GM12892 (cell line): ENCODE measurements at places on chromosomes 2 and 18.
A peak's percentile ranks its signal among the peaks of the same experiment; 100 is the strongest.

GRCh38 chr2:134244086-134244485 is 9.8 kb upstream of the MGAT5 start:
- DNase-seq, result no peak

GRCh38 chr2:73415906-73416305 is 30.3 kb downstream of the ALMS1 start:
- no peak for DNase-seq

DNA sequence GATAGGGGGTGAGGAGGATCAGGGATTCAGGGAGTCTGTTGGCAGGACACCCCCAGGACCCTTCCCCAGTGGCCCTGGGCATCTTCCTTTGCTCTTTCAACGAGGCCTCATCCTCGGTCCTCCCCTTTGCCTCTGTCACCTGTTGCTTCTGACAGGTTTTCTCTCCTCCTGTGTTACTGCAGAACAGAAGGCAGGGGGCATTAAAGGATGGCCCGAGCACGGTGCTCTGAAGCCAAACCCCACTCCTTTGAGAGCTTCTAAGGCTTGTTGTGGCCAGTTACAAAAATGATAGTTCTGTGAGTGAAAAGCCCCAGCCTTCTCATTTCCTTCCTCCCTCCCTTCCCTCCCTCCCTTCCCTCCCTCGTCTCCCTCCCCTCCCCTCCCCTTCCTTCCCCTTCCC is 82.5 kb downstream of the THNSL2 start:
- DNase-seq, result no peak

- DNase-seq, result no peak
These were observed 277.3 kb downstream of the PTPRM start for GRCh38 chr18:7844418-7844817.

DNA sequence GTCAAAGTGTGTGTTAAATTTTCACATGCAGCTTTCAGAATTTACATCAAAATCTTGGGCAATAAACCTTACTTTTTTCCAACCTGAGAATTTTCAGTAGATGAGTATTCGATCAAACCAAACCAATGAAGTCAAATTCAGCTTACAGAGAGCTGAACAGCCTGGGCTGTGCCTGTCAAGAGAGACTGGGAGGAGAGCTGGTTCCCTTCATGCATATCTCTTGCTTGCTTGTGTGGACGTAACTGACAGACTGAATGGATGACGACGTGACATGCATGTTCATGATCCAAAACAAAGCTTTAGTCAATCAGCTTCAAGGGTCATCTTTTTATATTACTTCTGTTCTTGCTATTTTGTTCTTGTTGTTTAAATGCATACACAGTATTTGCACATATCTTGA is 145.2 kb downstream of the GALNT3 start:
- DNase-seq, result no peak

DNA sequence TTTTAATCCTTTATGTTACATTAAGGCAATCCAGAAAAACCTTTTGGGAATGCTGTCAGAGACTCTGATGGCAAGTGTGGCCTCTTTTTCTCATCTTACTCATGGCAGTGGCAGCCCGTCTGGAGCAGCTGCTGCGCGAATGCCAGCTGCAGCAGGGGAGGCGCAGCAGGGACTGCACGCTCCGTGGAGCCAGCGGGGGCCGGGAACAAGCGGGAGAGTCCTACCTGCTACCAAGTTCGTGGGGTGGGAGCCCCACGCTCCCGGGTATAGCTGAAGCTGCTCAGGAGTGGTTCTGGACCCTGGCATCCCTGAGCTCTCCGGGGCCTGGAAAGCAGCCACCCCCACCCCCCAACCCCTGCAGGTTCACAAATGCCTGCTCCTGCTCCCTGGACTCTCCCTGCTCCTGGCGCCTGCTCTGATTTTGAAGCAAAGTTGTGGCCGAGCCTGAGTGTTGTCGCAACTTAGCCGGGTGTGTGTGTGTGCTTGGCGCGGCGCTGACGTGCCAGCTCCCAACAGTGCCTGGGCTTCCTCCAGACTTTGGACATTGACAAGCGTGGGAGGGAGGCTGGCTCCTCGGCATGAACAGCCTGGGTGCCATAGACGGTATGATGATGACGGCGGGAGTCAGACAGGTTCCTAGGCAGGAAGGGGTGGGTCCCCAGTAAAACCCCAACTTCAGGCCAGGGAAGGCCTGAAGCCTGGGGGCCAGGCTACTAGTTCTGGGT is 21.7 kb downstream of the TMX3 start:
- no peak for DNase-seq

- DNase-seq, result no peak
These were observed 126.9 kb upstream of the CTDP1 start for GRCh38 chr18:79552696-79553095.

DNA sequence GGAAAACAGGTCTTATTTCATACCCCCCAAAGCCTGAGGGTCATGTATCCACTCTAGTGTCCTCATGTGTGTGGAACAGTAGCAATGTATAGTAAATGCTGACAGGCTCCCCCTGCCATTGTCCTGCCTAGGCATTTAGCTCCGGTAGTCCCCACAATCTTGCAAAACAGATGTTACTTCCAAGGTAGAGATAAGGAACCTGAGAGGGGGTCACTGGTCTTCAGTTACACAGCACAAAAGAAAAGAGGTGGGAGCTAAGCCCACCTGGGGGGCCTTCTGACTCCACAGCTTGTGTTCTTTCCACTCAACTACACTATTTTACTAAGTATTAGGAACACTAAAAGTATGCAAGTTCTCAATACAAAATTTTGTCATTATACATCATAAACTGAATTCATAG is 17.4 kb upstream of the FECH start:
- no peak for DNase-seq

- DNase-seq, result no peak
These were observed 49.3 kb downstream of the ACAA2 start for GRCh38 chr18:49764032-49764431.

- no peak for DNase-seq
These were observed 44.8 kb downstream of the VIT start for GRCh38 chr2:36741188-36741837.

DNA sequence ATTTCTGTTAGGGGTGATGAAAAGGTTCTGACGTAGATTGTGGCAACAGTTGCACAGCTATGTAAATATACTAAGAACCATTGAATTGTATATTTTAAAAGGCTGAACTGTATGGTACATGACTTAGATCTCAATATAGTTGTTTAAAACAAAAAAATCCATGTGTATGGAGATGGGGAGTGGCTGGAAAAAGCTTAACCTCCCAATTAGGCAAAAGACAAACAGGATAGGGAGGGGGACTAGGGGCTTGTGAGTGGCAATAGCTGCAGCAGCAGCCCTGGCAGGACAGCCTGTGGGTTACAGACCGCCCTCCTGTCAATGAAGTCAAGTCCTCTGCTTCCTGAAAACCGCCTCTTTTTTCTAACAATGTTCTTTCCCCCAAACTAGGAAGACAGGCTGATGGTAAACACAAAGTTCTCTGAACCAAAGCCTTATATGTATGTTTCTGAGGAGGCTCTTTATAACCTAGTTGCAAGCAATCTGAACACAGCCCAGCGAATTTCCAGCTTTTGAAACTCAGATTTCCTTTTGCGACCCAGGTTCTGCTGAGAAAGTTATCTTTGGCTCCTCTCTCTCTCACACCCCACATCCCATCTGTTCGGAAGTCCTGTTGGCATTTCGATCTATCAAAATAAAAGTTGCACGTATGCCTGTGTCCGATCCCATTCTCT is 10.3 kb downstream of the ATP8B1 start:
- no peak for DNase-seq

- DNase-seq, result no peak
These were observed 47.4 kb upstream of the DNAJC10 start for GRCh38 chr2:182668671-182669070.

- no peak for DNase-seq
These were observed 65.1 kb downstream of the MAP4K4 start for GRCh38 chr2:101762451-101763171.

- peak; percentile 14 for DNase-seq
These were observed 19.5 kb upstream of the ERCC3 start for GRCh38 chr2:127313406-127313805.

- DNase-seq, result no peak
These were observed 118.0 kb downstream of the TRIM43 start for GRCh38 chr2:95709831-95710230.
